ENCODE measurements at places on chromosomes 1 and 21.

- DNase-seq, result no peak
Observed at GRCh38 chr1:206074839-206075238, 21.9 kb downstream of the RHEX start.

DNA sequence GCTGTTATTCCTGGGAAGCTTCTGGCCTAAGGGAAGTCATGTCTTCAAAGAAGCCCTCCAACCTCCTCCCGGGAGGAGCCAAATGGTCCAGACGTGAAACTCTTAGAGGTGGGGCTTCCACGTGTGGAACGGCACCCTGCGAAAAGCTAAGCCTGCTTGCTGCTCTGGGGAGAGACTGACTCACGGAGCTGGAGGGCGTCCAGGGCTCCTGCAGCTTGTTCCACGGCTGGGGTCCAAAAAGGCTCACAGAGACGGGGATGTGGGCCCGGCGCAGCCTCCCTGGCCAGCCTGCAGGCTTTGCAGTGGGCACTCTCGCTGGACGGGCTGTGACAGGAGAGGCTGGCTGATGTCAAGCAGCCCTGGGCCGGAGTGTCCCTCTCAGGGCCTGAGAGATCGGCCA, 105.1 kb downstream of the COLGALT2 start:
- DNase-seq, result no peak

- DNase-seq, result no peak
Observed at GRCh38 chr1:168621356-168621755, 45.0 kb downstream of the XCL1 start.

GRCh38 chr21:34043333-34043732, 30.0 kb upstream of the MRPS6 start:
- DNase-seq, result no peak

- no peak for DNase-seq
Observed at GRCh38 chr1:217522277-217522676, 108.6 kb downstream of the GPATCH2 start.

DNA sequence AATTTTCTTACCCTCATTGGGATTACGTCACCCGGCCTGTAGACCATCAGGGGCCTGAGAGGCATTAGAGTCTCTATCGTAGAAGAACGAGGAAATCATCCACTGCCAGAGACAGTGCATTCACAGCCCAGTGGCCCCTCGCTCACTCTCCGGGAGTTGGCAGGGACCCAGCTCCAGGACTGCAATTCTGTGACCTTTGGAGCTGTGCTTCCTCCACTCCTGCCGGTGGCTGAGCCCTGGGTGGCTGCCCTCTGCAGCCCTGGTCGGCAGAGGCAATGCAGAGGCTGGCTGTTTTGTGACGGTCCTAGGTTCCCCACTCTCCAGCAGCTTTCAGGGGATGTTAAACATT, 12.7 kb downstream of the SLC37A1 start:
- DNase-seq, result no peak

GRCh38 chr1:76611770-76612445, 255.4 kb upstream of the ST6GALNAC5 start:
- no peak for DNase-seq

- DNase-seq, result no peak
Observed at GRCh38 chr1:44113095-44113609, 5.5 kb upstream of the KLF17 start.

DNA sequence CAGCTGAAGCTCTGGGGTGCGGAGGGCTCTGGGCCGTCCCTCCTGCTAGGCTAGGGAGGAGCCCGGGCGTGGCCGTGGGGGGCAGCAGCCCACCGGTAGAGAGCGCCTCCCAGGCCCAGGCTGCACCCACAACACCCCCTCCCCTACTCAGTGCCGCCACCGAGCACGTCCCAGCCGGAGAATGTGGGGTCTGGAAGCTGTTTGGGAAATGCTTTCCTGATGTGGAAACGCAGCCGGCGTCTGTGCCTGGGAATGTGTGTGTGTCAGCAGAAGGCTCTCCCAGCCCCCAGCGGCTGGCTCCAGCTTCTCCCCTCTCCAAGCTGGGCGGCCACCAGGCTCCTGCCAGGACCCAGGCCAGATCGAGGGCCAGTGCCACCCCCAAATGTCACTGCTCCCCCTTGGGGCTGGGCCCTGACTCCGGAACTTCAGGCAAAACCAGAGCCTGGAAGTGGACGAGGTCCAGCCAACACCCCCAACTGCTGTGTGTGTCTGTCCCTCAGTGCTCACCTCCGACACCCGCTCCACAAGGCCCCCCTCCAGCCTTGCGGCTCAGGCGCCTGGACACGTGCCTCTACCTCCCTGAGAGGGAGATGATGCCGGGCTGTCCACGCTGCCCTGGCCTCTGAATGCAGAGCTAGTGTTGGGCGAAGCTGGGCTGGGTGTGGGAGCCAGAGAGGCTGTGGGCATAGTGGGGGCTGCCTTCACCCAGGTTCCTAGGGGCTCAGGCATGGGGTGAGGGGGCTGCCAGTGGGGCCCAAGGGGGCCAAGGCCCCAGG, 74.7 kb downstream of the MEGF6 start:
- DNase-seq, result no peak

DNA sequence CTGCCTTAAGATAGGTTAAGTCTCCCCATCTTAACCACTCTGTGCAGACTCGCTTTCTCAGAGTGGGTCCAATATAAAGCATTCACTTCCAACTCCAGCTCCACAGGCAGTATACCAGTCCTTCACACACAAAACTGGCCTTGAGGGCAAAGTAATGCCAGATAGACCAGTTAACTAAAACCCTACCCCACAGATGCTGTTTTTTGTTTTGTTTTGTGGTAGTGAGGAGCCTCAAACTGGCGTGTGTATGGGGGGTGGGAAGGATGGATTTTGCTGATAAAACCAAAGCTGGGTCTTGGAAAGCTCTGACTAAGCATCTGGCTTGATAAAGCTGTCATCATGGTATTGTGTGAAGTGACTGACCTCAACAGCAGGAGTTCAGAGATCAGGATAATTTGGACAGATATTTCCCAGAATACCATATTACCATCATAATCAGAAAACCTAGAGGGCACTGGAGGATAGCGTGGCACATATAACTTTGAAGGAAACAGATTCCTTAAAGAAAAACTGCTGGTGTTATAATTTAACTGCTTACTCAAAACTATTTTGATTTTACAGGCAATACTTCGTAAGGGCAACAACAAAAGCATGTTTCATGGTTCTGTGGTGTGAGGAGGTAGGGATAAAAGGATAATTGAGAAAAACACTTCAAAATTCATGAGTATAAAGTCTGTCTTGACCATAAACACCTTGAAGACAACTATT, 29.6 kb upstream of the CPLANE2 start:
- no peak for DNase-seq

All from right kidney (tissue), 9 donors.